Osteocyte (in vitro differentiated cells): ENCODE measurements at places on chromosomes 6 and 20. TPM values are rescaled to one million over a fixed set of nuclear protein-coding genes. Genes with fewer than 3 reads are reported as not detected.

The GABRR1 gene
- total RNA-seq = not detected in 2 replicates

The SEMG1 gene
- total RNA-seq = not detected in 2 replicates

The SIRPB1 gene
- total RNA-seq = 1.1 TPM in 2 replicates

The BLCAP gene
- total RNA-seq = 71.9 and 74.5 TPM in 2 replicates

The GNMT gene
- 0.44 and 0.97 TPM in 2 replicates for total RNA-seq

The FGD2 gene
- total RNA-seq = not detected in 2 replicates

The C6orf52 gene
- total RNA-seq = 0.73 and 0.84 TPM in 2 replicates

The KIF13A gene
- total RNA-seq = 47.5 and 51.0 TPM in 2 replicates

The AHI1 gene
- total RNA-seq = 24.5 and 33.5 TPM in 2 replicates

The OTOR gene
- not detected in 2 replicates for total RNA-seq

The MMP24OS gene
- 118 and 120 TPM in 2 replicates for total RNA-seq

The CALHM4 gene
- total RNA-seq = not detected in 2 replicates

The COL12A1 gene
- 2,335 and 2,423 TPM in 2 replicates for total RNA-seq

The SPATA2 gene
- total RNA-seq = 6.6 and 7.1 TPM in 2 replicates

The DPPA5 gene
- total RNA-seq = not detected in 2 replicates

The PBOV1 gene
- total RNA-seq = not detected in 2 replicates

GRCh38 chr6:12467706-12468670, 177.8 kb downstream of the EDN1 start:
- no peak overlapping the region for H3K27ac ChIP-seq
- H3K4me1 ChIP-seq = no peaks in the 10 kb centered on the region
- no peak overlapping the region for H3K4me3 ChIP-seq
- no peak for DNase-seq

- H3K27me3 ChIP-seq = no peaks in the 10 kb centered on the region
- no peak overlapping the region for H3K4me3 ChIP-seq
- no peaks in the 10 kb centered on the region for H3K4me1 ChIP-seq
- H3K36me3 ChIP-seq = no peaks in the 10 kb centered on the region
- H3K27ac ChIP-seq = no peak overlapping the region
Observed at GRCh38 chr6:91694016-91694654, 1107.3 kb upstream of the MAP3K7 start.

DNA sequence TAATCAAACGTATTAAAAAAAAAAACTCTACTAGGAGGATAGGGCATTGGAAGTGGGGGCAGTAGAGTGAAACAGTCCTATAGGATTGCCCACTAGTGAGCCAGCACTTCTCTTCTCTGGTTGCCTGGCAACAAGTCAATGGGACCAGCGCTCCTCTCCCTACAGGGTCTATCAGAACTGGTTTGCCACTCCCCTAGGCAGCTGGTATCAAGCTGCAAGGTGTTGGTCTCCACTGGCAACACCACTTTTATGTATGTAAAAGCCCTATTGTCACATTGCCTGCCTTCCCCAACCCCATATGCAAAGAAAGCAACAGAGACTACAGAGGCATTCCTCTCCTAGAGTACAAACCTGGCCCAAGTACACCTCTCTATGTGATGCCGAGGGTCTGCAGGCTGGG, 166.9 kb upstream of the MCHR2 start:
- no peak overlapping the region for H3K4me3 ChIP-seq
- H3K4me1 ChIP-seq = peaks cover 8% of the 10 kb centered on the region
- DNase-seq = no peak
- no peaks in the 10 kb centered on the region for H3K36me3 ChIP-seq
- H3K27ac ChIP-seq = no peak overlapping the region
- peaks cover 2% of the 10 kb centered on the region for H3K27me3 ChIP-seq

DNA sequence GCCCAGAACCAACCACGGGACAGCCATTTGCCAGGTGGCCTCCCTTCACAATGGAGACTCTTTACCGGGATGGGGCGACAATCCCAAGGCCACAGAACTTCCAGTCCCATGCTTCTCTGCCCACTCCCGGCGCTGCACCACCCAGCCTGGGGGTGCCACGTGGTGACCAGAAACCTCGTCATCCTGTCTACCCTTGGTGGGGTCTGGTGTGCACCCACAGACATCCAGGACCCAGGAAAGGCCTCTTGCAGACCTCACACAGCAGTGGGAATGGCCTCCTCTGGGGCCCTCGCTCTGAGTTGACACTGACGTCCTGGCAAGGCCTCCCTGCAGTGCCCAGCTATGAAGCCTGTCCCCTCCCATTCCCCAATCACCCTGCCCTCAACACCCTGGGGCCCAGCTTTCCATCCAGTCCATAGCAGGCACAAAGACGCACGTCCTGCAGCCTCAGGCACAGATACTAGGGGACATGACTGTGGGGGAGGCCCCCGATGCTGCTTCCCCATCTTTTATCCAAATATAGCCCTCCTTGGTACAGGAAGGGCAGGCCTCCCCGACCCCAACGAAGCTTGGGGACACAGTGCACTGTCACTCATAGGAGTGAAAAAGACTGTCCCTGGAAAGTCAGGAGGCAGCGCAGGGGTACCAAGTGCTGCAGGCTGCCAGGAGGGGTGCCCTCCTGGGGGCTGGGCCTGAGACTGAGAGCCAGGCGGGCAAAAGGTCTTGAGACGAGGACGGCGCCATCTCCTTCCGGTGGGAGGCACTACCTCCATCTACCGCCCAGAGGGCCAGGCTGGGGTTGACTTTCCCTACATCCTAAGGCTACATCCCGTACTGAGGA, 7.2 kb downstream of the CST7 start:
- peak; percentile 72 for DNase-seq
- H3K27ac ChIP-seq = no peak overlapping the region
- H3K36me3 ChIP-seq = no peaks in the 10 kb centered on the region

- H3K4me1 ChIP-seq = peaks cover 14% of the 10 kb centered on the region
- H3K27ac ChIP-seq = no peak overlapping the region
- DNase-seq = no peak
Observed at GRCh38 chr20:19936466-19937200, 80.5 kb upstream of the NAA20 start.

DNA sequence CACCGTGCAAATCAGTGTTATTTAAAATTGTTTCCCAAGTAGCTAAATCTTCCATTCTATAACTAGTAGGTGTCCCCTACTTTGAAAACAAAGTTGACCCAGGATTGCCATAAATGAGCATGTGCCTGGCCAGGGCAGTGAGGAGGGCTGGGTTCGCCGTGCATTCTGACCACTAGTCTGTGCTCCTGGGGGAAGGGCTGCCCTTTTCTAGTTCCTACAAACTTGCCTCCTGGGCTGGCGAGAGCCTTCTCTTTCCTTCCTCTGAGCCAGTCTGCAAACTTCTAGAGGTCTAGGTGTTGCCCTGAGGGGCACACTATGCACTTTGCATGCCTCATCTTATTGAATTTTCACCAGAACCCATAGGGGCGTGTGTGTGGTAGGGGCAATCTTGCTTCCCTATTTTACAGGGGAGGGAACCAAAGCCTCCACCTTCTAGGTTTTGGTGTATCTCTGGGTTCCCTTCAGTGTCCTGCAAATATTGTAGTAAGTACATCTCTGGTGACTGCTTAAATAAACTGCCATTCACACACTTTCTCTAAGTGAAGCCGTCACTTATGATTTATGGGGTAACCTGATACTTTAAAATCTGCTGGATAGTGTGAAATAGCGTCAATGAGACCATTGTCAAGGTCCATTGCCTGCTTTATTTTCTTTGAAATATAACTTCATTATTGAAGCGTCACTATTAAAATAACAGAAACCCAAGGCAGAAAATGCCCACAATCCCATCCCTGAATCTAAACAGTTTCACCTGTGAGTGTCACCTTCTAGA, 42.2 kb downstream of the CDH26 start:
- H3K27ac ChIP-seq = no peak overlapping the region
- DNase-seq = peak; percentile 42
- no peak overlapping the region for H3K4me3 ChIP-seq
- no peaks in the 10 kb centered on the region for H3K27me3 ChIP-seq

DNA sequence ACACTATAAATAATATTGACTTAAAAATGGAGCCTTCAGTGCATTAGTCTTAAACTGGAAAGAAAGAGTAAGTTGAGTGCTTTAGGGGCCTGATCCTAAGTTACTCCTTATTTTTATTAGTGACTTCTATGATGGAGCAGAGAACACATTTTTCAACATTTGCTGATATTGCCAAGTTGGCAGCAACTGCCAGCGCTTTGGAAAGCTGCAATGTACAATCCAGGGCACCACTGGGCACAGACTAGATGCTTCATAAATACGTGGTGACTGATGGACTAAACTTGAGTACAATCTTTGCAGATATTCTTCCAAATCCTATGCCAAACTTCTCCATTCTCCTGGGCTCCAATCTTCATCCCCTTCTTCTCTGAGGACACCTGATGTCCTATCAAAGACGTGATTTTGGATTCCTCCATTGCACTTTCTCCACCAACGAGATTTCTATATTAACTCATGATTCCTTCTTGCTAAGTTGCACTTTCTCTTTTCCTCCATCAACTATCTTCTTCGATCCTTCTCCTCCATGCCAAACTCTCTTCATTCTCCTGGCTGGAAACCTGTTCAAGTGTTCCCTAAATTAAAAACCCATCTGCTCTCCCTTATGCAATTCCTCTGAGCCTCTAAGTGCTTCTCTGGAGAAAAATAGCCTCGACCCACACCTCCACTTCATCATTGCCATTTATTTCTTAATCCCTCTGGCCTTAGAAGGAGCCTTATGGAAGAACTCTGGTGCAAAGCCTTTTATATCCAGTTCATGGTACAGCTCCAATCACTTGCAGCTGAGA, 28.5 kb upstream of the PAK5 start:
- no peaks in the 10 kb centered on the region for H3K36me3 ChIP-seq
- H3K4me3 ChIP-seq = no peak overlapping the region
- H3K27me3 ChIP-seq = no peaks in the 10 kb centered on the region
- H3K4me1 ChIP-seq = no peaks in the 10 kb centered on the region

DNA sequence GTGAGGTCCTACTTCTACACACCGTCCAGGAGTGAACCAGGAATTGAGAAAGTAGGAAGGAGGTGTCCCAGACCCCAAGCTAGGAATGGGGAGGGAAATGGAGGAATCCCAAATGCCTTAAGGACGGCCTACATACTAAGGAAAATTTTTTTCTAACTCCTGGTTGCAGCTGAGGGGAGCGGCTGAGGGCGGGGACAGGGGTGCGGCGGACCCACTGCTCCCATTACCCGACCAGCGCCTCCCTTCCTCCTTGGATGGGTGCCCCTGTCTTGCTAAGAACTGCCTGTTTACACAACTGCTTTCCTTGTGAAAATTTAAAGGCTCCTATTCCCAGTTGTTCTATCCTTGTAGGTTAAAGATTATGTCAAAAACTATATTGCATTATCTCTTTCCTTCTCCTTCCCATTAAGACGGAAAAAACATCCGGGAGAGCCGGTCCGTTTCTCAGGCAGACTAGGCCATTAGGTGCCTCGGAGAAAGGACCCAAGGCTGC, 699 bp upstream of the HSPA1B start:
- peak overlapping the region; percentile 99 for H3K27ac ChIP-seq
- H3K27me3 ChIP-seq = no peaks in the 10 kb centered on the region
- peak overlapping the region; percentile 87 for H3K4me3 ChIP-seq
- DNase-seq = peak; percentile 88
- H3K36me3 ChIP-seq = no peaks in the 10 kb centered on the region

GRCh38 chr6:29005183-29005885, at the start of gene ZNF311:
Gene ZNF311, minus strand, starts transcription at chr6:29005315. Its CDS starts 1,361 bp downstream, at chr6:29003954.
- H3K27ac ChIP-seq = no peak within 1 kb of the TSS
- peaks cover 27% of the 10 kb centered on the region for H3K27me3 ChIP-seq
- H3K4me1 ChIP-seq = peaks cover 7% of the 10 kb centered on the region
- H3K36me3 ChIP-seq = no peaks in the 10 kb centered on the region

DNA sequence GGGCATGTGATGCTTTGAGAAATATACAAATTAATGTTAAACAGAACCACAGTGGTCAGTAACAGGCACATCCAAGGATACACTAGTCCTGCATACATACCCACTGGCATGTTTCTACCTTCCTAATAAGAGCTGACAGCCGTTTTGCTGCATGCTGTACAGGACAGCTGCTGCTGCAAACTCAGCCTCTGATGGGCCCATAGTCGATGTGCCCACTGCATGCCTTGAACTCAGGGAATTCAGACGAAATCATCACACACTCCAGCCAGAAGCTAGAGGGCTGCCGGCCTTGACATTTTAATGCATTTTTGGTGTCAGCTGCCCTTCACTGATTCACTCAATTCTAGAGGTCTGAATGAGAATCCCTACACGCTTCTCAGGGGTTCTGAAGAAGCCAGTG, 29.3 kb downstream of the FKBP1A start:
- no peak for DNase-seq
- no peak overlapping the region for H3K27ac ChIP-seq
- H3K27me3 ChIP-seq = no peaks in the 10 kb centered on the region
- no peak overlapping the region for H3K4me3 ChIP-seq

DNA sequence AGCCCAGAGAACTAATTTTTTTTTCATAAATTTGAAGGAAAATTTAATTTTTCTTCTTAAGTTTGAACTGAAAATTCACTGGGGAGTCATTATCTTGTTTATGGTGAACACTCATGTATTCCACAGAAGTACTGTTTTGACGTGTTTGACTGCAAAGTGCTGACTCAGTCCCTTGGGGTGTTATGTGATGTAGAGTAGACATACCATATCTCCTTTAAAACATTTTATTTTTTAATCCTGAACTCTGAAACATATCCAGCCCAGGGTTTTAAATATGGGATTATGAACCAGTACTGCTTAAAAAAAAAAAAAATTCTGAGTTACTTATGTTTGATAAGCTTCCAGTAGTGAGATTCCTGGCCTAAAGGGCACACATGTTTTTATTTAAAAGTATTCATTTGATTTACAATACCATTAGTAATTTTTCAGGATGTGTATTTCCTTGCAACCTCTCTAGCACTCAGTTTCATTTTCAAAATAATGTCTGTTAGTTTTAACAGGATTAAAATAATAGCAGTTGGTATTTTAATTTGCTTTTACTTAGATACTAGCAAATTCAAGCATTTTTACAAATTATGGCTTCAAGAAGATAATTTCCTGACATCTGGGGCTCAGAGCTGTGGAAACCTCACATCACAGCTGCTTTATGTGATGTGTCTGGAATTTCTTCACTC, 81.7 kb upstream of the PDE10A start:
- no peaks in the 10 kb centered on the region for H3K36me3 ChIP-seq
- H3K4me3 ChIP-seq = no peak overlapping the region
- no peak overlapping the region for H3K27ac ChIP-seq
- H3K4me1 ChIP-seq = peaks cover 9% of the 10 kb centered on the region
- no peak for DNase-seq
- H3K27me3 ChIP-seq = peaks cover 3% of the 10 kb centered on the region

GRCh38 chr6:148044261-148044751, 298.3 kb upstream of the SASH1 start:
- peaks cover 7% of the 10 kb centered on the region for H3K36me3 ChIP-seq
- no peaks in the 10 kb centered on the region for H3K27me3 ChIP-seq
- H3K4me1 ChIP-seq = peaks cover 18% of the 10 kb centered on the region
- H3K27ac ChIP-seq = peak overlapping the region; percentile 71
- no peak for DNase-seq
